Stimulated activated CD8-positive, alpha-beta memory T cell treated with anti-CD3 and anti-CD28 coated beads, Interleukin-7, amount 100 ng/mL, for 1 hour (primary cell): ENCODE measurements at places on chromosomes 3 and 15.

DNA sequence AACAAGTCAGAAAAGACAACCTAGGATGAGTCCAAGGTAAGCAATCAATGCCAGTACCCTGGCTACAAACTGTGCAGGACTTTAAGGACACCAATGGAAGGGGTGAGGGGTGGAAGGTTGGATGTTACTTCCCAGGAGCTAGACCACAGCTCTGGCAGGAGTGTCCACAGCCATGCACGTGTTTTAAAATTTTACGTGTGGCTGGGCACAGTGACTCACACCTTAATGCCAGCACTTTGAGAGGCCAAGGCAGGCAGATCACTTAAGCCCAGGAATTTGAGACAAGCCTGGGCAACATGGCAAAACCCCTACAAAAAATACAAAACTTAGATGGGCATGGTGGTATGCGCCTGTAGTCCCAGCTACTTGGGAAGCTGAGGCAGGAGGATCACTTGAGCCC lies 14.7 kb upstream of the HDC start:
- no peak for DNase-seq

GRCh38 chr3:193129607-193130006 lies 111.4 kb upstream of the PLAAT1 start:
- DNase-seq, result no peak

GRCh38 chr3:116905794-116906193 lies 196.2 kb downstream of the TUSC7 start:
- no peak for DNase-seq

DNA sequence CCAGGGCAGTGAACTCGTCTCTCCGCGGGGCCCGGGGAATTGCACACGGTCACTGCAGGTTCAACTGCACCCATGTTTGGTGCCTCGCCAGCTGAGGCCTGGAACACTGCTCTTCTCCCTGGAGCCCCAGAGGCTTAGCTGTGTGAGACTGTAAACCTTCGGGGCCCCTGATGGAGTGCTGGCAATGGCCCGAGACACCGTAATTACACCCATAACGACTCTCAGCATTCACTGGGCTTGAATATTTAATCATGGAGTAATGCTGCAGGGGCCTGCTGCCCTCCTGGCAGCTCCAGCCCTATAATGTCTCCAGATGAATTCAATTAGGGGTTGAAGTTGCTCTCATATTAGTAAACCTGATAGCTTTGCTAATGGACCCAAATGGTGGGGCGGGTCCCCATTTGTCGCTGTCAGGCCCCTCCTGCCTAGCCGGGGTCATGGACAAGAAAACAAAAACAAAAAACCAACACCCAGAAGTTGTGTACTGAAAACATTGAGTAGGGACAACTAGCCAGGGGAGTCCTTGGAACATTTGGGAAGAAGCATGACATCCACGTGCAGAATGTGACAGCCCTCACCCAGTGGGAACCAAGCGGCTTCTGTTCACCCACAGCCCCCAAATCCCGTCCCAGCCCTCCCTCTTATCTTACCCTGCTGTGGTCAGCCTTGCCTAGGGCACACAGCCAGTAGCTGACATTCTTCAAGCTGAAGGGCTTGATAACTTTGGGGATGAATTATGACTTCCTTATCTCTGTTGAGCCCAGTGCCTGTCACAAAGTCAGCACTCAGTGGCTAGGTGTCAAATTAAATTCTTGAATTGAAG lies 74.3 kb upstream of the SCN5A start:
- DNase-seq, result no peak

DNA sequence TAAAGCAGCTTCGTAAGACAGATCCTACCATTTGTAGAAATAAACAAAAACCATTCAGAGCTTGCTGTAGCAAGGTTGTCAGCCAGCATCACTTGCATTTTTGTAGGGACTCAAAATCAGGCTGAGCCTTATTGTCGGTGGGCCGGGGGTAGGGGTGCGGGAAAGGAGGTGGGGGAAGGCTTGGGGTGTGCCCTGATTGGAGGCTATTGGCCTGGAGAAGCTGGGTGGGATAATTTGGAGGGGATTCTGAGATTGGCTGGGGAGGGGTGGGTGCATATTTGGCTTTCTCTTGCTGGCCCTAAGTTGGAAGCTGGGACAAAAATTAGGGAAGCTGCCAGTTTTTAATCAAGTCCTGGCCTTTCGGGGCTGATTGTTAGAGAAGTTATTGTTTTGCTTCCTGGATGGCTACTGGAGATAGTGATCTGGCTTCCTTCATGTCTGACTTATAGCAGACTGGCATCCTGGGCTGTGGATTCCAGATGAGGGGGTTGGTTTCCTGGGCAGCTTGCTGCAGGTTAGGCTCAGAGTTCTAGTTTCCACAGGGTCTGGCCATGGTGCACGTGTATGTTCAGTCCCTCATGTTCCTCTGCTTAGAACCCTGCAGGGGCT lies 22.8 kb downstream of the STOML1 start:
- no peak for DNase-seq

GRCh38 chr3:170867143-170867937 lies 2.7 kb downstream of the RPL22L1 start:
- no peak for DNase-seq

- DNase-seq, result no peak
Observed at GRCh38 chr3:107987036-107987939, 103.5 kb downstream of the CD47 start.
